MCF 10A (cell line): ENCODE measurements at places on chromosomes 7 and 10. TPM values are rescaled to one million over a fixed set of nuclear protein-coding genes. Genes with fewer than 3 reads are reported as not detected.
A peak's percentile ranks its signal among the peaks of the same experiment; 100 is the strongest.

The POU6F2 gene
- 0.19 and 0.25 TPM in 2 replicates for total RNA-seq

GRCh38 chr7:116829493-116829892 is 32.9 kb upstream of the CAPZA2 start:
- no peak for DNase-seq

- DNase-seq = peak; percentile 88
Measured at GRCh38 chr7:93117852-93118530, at the start of gene SAMD9. TSS of gene SAMD9 (minus strand) at chr7:93117979. CDS start at chr7:93106097, 11,882 bp downstream.

The SLC18A3 gene
- total RNA-seq = not detected in 2 replicates

The ALOX5 gene
- not detected in 2 replicates for total RNA-seq

GRCh38 chr10:89799573-89799972 is 98.2 kb downstream of the KIF20B start:
- no peak for DNase-seq

DNA sequence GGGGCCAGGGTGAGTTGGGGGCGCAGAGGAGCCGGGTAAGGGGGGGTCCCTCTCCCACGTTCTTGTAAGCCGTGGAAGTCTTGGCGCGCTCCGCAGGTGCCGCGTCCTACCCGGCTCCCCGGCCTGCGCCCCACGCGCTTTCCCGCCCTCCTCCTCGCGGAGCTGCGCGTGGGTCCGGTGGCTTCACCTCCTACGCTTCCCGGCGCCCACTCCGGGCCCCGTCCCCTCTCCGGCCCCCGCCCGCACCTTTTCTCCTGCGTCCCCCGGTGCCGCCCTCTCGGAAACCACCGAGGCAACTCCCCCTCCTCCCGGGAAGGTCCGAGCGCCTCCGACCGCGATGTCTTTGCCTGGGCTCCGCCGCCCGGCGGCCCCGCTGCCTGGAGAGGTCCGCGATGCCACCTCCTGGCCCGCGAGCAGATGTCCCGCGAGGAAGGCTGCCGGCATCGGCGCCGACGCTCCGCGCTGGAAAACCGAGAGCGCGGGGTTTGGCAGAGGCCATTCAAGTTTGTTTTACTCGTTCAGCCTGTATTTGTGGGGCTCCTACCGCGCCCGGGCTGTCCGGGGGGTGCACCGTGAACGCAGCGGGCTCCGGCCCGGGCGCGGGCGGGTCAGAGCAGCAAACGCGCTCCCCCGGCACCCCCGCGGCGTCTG is 2.4 kb upstream of the NKX6-2 start:
- no peak for DNase-seq

The HOXA13 gene
- not detected in 2 replicates for total RNA-seq

- no peak for DNase-seq
Measured at GRCh38 chr7:113487925-113488731, 369.8 kb upstream of the SMIM30 start.

- DNase-seq = no peak
Measured at GRCh38 chr7:55052741-55053427, 34.1 kb downstream of the EGFR start.

DNA sequence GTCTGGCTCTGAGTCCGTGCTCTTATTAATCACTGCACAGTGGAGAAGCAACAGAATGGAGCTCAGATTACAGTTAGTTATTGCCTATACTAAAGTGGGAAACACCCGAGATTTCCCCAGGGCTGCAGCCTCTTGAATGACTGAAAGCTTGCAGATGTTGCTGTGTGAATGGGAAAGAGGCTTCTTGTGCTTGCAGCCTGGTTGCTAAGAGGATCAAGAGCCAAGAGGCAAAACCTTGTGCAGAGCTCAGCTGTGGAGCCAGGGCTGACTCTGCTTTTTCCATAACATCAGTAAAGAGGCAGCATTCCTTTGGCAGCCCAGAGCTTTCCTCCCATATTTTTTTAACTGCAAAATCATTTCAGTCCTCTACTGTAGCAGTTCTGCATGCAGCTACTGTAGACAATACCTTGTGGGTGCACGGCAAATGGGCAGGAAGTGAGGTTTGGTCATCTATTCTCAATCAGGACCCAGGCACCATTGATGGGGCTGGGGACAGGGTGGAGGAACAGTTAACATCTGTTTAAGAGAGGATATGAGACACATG is 86.5 kb downstream of the RALA start:
- no peak for DNase-seq

DNA sequence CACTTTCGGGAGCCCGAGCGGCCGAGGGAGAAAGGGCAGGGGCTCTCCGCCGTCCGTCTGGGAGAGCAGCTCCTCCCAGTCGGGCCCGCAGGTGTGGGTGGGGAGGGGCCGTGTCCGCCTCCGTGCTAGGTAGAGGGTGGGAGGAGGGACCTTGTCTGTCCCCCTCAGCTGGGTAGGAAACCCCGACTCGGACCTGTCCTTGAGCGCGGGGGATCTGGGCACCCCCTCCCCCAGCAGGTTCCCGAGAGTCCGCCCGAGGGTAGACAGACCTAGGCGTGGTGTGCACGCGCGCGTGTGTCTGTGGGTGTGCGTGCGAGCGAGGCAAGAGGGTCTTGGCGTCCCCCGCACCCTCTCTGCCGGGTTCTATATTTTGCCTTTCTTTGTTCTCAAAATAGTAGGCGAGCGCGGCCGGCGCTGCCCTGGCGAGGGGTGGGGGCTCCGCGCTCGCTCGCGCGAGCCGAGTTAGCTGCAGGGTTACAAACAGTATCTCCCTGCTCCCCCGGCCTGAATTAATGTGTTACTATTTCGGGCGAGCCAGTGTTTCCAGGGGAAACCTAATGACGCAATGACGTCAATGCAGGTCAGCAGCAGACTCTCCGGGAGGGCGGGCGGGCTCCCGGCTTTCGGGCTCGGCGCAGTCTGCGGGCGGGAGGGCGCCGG is 73.9 kb upstream of the LEP start:
- peak; percentile 47 for DNase-seq

The MYL10 gene
- not detected in 2 replicates for total RNA-seq

The C10orf143 gene
- total RNA-seq = 2.9 and 4.9 TPM in 2 replicates

The LDB1 gene
- 28.9 and 31.7 TPM in 2 replicates for total RNA-seq

The FRMD4A gene
- total RNA-seq = 0.23 and 8.9 TPM in 2 replicates

DNA sequence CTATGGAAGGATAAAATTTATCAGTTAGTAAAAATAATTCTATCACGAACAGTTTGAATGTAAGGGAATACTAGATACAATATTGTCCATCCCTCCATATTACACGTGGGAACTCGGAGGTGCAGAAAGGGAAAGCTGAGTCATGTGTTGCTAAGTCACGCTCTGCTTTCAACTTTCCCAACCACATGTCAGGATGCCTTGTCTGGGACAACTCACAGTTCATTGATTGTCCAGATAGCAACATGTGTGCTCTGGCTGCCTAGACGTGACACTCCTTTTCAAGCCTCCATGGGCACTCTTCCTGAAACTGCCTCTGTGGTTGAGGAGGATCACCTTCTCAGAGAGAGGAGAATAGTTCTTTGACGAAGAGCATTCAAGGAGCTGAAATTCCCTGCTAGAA is 808.1 kb downstream of the GRID1 start:
- peak; percentile 64 for DNase-seq

The SPDYE6 gene
- total RNA-seq = not detected in 2 replicates

DNA sequence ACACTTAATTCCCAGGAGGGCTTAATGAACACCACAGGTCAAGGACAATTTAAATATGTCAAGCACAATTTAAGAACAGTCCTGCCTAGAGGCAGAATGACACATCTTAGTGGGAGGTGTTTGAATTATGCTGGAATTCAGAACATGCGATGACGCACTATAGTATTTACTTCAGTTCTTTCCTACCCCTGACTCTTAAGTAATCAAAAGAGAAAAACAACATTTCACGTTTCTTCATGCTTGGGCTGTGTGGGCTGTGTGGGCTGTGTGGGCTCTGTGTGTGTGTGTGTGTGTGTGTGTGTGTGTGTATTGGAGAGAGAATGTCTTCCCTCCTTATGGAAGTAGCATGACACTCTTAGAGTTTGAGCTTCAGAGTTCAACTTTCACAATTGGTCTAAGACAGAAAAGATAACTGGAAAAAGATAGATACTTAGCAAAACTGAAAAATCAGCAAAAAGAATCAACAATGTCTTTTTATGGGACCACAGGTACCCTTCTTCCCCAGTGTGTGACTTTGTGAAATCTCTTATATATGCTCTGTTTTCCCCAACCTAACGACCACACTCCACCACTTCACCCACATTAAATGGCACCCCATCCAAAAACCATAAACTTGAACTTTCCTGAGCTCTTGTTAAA is 33.7 kb upstream of the CABCOCO1 start:
- peak; percentile 90 for DNase-seq

- DNase-seq = no peak
Measured at GRCh38 chr10:109861081-109861480, 62.2 kb downstream of the XPNPEP1 start.

- no peak for DNase-seq
Measured at GRCh38 chr7:51543801-51544553, 227.4 kb upstream of the COBL start.

DNA sequence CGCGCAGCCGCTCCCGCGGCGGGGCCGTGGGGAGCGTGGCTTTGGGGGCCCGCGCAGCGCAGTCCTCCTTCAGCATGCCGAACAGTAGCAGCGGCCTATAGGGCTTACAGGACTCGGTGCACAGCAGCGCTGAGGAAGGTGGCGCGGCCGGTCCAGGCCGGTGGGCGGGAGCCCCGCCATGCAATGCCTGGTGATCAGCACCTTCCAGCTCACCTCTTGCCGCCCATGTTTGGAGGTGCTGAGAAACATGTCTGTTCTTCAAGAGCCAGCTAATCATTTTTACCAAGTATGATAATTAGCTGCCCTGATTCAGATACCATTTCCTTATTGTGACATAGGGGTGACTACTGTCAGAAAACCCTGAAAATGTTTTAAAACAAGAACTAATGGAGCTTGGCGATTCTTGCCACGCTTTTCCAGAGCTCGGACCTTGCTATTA is 33.5 kb upstream of the SFTPD start:
- peak; percentile 3 for DNase-seq

The NRP1 gene
- 66.6 and 117 TPM in 2 replicates for total RNA-seq

The CFAP43 gene
- total RNA-seq = 0.25 and 0.42 TPM in 2 replicates

DNA sequence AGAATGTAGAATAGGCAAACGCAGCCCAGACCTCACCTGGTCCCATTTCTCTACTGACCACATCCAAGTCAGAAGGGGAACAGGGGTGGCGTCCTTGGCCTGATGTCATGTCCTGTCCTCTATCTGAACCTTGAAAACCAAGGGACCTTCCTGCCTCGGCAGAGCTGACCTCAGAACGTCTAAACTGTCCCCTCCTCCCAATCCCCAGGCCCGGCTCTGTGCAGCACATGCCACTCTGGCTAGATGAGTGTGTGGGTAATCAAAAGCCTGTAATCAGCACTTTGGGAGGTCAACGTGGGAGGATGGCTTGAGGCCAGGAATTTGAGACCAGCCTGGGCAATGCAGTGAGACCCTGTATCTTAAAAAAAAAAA is 46.5 kb upstream of the ZNF479 start:
- DNase-seq = no peak

DNA sequence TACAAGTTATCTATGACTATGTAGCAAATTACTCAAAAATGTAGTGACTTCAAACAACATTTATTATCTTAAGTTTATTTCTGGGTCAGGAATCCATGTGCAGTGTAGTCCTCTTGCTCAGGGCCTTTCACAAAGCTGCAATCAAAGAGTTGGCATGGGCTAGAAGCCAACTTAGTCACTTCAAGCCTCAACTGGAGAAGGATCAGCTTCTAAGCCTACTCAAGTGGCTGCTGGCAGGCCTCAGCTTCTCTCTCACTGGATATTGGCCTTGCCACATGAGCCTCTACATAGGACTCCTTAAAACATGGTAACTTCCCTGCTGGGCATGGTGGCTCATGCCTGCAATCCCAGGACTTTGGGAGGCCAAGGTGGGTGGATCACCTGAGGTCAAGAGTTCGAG is 5.0 kb upstream of the NFE2L3 start:
- DNase-seq = peak; percentile 51

GRCh38 chr10:48306870-48307710 is 613 bp downstream of the MAPK8 start:
- peak; percentile 25 for DNase-seq

DNA sequence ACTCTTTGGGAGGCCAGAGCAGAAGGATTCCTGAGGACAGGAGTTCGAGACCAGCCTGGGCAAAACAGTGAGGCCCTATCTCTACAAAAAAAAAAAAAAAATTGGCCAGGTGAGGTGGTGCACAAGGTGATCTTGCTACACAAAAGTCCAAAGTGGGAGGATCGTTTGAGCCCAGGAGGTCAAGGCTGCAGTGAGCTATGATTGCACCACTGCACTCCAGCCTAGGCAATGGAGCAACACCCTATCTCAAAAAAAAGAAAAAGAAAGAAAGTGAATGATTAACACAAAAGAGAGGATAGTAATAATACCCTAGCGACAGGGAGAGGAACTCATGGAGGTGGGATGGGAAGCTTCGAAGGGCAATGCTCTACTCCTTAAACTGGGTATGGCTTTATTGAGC is 30.4 kb downstream of the TMEM176B start:
- no peak for DNase-seq

The ZNF804B gene
- not detected in 2 replicates for total RNA-seq

DNA sequence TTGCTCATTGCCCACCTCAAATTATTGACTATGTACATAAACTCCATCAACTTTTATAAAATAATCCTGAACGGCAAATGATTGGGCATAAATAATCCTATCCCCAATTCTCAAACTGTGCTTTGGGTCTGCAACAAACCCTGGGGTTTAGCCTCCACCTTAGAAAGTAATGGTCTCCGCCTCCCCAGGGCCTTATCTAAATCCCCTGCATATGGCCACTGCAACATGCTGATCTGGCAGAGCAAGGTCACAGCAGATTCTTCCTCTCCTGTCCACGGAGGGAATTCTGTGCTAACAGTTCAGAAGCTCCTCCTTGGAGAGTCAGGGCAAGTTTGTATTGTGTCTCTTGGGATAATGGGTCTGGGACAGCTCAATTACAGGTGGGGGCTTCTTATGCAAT is 18.4 kb downstream of the FXYD4 start:
- DNase-seq = no peak

DNA sequence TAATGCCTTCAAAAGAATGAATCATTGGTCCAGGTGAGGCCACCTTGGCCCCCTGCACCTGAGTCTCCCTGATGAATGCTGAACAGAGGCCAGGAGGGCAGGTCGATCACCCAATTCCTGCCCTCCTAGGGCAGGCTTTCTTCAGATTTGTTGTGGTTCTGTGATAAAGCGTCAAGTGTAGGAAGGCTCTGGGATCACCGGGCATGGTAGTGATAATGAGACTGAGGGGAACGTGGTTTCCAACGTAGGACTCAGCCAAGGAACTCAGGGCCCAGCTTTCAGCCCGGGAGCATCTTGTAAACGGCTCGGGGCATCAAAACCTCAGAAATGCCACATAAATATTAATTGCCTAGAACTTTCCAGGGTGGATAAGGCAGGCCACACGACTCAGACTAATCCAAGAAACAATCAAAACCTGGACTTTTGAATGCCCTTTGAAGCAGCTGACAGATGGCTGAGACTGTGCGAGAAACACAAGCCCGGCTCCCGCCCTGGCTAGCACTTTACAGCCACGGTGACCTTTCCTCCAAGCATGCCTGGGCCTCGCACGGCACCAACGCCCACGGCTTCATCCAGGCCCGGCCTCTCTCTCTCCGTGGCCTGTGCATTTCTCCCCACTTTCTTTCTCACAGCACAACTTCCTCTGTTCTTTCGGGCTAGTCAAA is 239.3 kb upstream of the GRB10 start:
- DNase-seq = no peak

GRCh38 chr10:15448598-15448997 is 77.5 kb upstream of the FAM171A1 start:
- no peak for DNase-seq

- DNase-seq = no peak
Measured at GRCh38 chr10:114553436-114553835, 104.6 kb downstream of the ABLIM1 start.
